ENCODE measurements at places on chromosomes 5 and 9. TPM values are rescaled to one million over a fixed set of nuclear protein-coding genes. Genes with fewer than 3 reads are reported as not detected.
A peak's percentile ranks its signal among the peaks of the same experiment; 100 is the strongest.

GRCh38 chr5:98397081-98397480, 376.4 kb upstream of the RGMB start:
- no peak for DNase-seq

The PAX5 gene
- total RNA-seq, result not detected

The TRPM3 gene
- total RNA-seq, result 0.22 TPM

DNA sequence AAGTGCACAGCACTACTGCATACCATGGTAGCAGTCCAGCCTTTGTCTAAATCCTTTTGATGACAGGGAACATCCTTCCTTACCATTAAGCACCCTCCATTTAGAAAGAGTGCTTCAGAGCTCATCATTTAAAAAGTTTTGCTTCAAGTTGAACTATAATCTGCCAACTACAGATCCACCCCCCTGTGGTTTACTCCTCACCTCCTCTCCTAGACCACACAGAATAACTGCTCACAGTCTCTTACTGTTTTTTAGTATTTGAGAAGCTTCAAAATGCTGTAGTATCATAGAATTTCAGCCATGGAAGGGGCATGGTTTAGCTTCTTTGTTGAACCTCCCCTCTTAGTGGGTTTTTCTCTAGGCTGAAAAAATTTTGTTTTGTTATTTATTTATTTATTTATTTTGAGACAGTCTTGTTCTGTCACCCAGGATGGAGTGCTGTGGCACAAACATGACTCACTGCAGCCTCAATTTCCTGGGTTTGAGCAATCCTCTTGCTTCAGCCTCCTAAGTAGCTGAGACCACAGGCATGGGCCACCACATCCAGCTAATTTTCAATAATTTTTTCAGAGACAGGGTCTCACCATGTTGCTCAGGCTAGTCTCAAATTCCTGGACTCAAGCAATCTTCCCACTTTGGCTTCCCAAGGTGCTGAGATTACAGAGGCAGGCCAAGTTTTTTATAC, 384.3 kb upstream of the RFX3 start:
- no peak for DNase-seq

The ENC1 gene
- total RNA-seq, result 3.8 TPM

GRCh38 chr5:139299486-139299885, 5.9 kb downstream of the MATR3 start:
- no peak for DNase-seq

DNA sequence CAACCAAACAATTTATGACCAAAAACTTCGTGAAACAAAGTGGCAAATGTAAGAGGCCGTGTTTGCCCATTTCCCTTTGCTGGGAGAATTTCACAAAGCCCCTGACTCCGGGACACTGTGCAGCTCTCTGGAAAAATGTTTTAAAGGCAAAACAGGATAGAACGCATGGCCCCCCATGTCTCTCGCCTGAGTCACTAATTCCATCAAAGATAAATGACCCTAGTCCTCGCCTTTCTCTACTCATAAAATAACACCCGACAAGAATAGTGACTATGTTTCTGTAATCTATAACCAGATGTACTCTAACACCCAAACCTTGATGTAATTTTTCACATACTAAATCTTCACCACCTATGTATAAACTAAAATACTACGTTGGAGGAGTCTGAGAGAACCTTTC, 55.7 kb upstream of the SAP30L start:
- DNase-seq, result no peak

The LCN12 gene
- 7.8 TPM for total RNA-seq

The SLC6A19 gene
- not detected for total RNA-seq

DNA sequence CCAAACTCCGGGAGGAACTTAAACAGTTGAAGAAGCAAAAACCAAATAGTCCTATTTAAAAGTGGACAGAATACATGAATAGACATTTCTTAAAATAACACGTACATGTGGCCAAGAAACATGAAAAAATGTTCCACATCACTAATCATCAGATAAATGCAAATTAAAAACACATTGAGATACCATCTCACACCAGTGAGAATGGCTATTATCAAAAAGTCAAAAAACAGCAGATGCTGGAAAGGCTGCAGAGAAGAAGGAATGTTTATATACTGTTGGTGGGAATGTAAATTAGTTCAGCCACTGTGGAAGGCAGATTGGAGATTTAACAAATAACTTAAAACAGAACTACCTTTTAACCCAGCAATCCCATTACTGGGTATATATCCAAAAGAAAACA, 283.0 kb upstream of the IZUMO3 start:
- no peak for DNase-seq

The ZBTB34 gene
- 4.5 TPM for total RNA-seq

The ABCA1 gene
- 10.8 TPM for total RNA-seq

GRCh38 chr5:33937707-33938506, 1.7 kb downstream of the RXFP3 start:
- DNase-seq, result no peak

DNA sequence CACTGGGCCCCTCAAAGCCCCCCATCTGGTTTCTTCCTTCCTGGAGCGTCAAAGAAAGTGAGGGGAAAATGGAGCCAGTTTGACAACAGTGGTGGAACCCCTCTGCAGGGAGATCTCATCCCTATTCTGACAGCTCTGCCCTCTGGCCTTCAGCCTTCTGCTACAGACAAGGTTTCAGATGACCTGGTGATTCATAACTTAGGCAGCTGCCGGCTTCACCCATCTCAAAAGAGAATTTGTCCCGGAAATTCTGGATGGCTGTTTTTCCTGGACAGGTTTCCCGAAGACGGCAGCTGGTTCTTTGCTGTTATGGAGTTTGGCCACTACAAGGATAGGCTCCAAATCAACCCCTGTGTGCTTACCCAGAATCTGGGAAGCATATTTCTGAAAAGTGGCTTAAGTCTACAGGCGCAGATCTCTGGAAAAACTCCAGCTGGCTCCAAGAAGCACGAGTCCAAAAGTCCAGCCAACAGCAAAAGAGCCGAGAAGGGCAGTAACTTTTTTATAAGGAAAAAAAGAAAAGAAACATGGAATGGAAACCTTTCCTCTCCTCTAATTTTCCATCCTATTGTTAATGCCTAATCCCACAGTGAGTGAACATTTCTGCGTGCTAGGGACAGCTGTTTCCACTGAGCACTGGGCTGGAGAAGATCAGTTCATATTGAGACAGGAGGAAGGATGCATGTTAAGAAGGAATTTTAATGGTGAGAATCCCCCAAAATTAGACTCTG, 54.5 kb downstream of the ZNF366 start:
- DNase-seq, result peak; percentile 63

GRCh38 chr5:18305288-18305924, 671.1 kb downstream of the TAF11L14 start:
- DNase-seq, result no peak

GRCh38 chr9:14213504-14213903, 100.4 kb downstream of the NFIB start:
- DNase-seq, result no peak

DNA sequence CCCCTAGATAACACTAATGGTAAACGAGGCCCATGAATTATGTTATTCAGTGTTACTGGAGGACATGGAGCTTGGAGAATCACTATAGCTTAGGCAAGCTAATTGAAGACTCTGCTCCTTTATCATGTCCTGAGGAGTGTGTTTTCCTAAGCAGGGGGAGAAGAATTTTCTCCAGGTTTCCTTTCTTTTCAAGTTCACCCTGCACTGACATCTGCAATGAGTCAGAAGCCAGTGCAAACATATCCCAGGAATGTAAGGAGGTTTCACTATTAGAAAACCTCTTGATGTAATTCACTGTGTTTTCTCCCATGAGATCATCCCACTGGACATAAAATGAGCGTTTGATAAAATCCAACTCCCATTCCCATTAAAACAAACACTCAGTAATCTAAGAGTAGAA, 75.6 kb downstream of the DMRT2 start:
- DNase-seq, result no peak

DNA sequence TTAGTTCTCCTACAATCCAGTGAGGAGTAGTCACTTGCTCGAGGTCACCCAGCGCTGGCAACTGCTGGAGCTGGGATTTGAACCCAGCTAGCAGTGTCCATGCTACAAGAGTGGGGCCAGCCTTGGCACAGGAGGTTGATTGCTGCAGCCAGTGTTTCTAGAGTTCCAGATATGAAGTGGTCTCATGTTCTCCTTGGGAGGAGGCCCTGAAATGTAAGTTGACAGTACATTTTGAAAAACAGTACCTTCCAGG, 802 bp downstream of the CCDC107 start:
- peak; percentile 42 for DNase-seq

The IL33 gene
- 27.1 TPM for total RNA-seq
